ENCODE measurements at places on chromosomes 1 and 21. TPM values are rescaled to one million over a fixed set of nuclear protein-coding genes. Genes with fewer than 3 reads are reported as not detected.
A peak's percentile ranks its signal among the peaks of the same experiment; 100 is the strongest.

Gene FHAD1
- not detected for total RNA-seq

Gene STMN1
- total RNA-seq = 800 TPM

Gene GABRD
- not detected for total RNA-seq

Gene CCDC27
- not detected for total RNA-seq

Gene DDR2
- total RNA-seq = 0.02 TPM

Gene CASQ1
- total RNA-seq = not detected

Gene MOV10
- 126 TPM for total RNA-seq

Gene LRRC53
- total RNA-seq = not detected

Gene HES3
- not detected for total RNA-seq

Gene HAO2
- total RNA-seq = not detected

Gene ADAMTSL4
- total RNA-seq = 0.06 TPM

Gene NTNG1
- not detected for total RNA-seq

Gene NPL
- total RNA-seq = 3.1 TPM

- DNase-seq = peak; percentile 28
- H3K4me3 ChIP-seq = no peak overlapping the region
- peaks cover 34% of the 10 kb centered on the region for H3K27me3 ChIP-seq
- H3K36me3 ChIP-seq = no peaks in the 10 kb centered on the region
Observed at GRCh38 chr1:52127181-52128180, 14.4 kb upstream of the ZFYVE9 start.

GRCh38 chr1:204301171-204301957 is 58.4 kb downstream of the PLEKHA6 start:
- peaks cover 25% of the 10 kb centered on the region for H3K27me3 ChIP-seq
- no peak for DNase-seq
- H3K4me1 ChIP-seq = peaks cover 5% of the 10 kb centered on the region

GRCh38 chr1:29516063-29516820 is 279.9 kb downstream of the PTPRU start:
- H3K4me1 ChIP-seq = no peaks in the 10 kb centered on the region
- no peaks in the 10 kb centered on the region for H3K36me3 ChIP-seq
- H3K27ac ChIP-seq = no peak overlapping the region
- H3K27me3 ChIP-seq = peaks cover 6% of the 10 kb centered on the region
- H3K4me3 ChIP-seq = no peak overlapping the region
- no peak for DNase-seq

- peak overlapping the region; percentile 99 for H3K4me3 ChIP-seq
- no peak for DNase-seq
- no peaks in the 10 kb centered on the region for H3K27me3 ChIP-seq
- H3K27ac ChIP-seq = peak overlapping the region; percentile 100
- H3K36me3 ChIP-seq = peaks cover 27% of the 10 kb centered on the region
Observed at GRCh38 chr1:114758256-114758832, 560 bp upstream of the CSDE1 start.

- DNase-seq = no peak
- no peak overlapping the region for H3K27ac ChIP-seq
- peaks cover 23% of the 10 kb centered on the region for H3K4me1 ChIP-seq
Observed at GRCh38 chr1:169052727-169053126, 53.8 kb upstream of the ATP1B1 start.

- H3K27me3 ChIP-seq = no peaks in the 10 kb centered on the region
- no peak overlapping the region for H3K27ac ChIP-seq
- no peaks in the 10 kb centered on the region for H3K4me1 ChIP-seq
- no peak for DNase-seq
Observed at GRCh38 chr1:189530162-189530561, 947.5 kb downstream of the BRINP3 start.

GRCh38 chr1:103145449-103145848 is 37.1 kb upstream of the COL11A1 start:
- H3K4me3 ChIP-seq = no peak overlapping the region
- no peaks in the 10 kb centered on the region for H3K36me3 ChIP-seq
- no peak overlapping the region for H3K27ac ChIP-seq
- no peaks in the 10 kb centered on the region for H3K27me3 ChIP-seq

- DNase-seq = no peak
- H3K4me3 ChIP-seq = no peak overlapping the region
- H3K36me3 ChIP-seq = peaks cover 17% of the 10 kb centered on the region
- H3K4me1 ChIP-seq = peaks cover 67% of the 10 kb centered on the region
- no peak overlapping the region for H3K27ac ChIP-seq
Observed at GRCh38 chr1:202954057-202954745, 3.9 kb downstream of the ADIPOR1 start.

DNA sequence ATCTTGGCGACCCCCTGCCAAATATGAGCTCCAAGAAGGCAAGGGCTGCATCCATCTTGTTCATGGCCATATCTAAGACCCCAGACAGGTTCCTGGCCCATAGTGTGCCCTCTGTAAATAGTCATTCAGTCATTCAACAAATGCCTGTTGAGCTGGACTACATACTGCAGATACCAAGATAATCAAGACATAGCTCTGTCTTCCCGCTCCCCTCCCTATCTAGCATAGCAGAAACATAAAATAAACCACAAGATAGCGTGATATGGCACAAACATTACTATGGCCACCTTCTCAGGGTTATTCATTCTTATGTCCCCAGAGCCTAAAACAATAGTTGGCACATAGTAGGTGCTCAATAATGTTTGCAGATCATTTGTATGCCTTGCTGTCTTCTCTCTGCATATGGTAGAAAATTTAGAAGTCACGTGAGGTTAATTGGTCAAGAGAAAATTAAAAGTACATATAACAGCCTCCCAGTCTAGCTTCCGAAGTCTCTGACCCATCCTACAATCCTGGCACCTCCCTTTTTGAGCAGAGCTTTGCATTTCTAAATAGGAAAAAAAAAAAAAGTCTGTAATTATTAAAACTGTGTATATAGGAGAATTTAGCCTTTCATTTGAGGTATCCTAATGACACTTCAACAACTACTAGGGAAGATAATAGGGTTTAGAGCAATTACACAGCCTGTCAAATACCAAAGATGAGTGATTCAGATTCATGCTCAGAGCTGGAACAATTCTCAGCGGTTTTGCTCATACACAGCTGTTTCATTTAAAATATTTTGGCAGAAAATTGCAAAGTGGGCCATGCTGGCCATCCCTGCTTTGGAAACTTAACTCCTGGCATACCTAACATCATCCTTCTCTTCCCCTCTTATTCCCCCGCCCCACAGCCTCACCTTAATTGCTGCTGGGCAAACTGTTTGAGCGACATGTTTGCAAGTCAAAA is 219.0 kb downstream of the KAZN start:
- peaks cover 2% of the 10 kb centered on the region for H3K27me3 ChIP-seq
- no peak for DNase-seq
- no peak overlapping the region for H3K4me3 ChIP-seq
- H3K27ac ChIP-seq = no peak overlapping the region

- H3K27me3 ChIP-seq = no peaks in the 10 kb centered on the region
- no peaks in the 10 kb centered on the region for H3K36me3 ChIP-seq
Observed at GRCh38 chr1:59457786-59458185, 160.9 kb downstream of the FGGY start.

GRCh38 chr1:218281285-218281684 is 3.8 kb upstream of the RRP15 start:
- H3K27ac ChIP-seq = no peak overlapping the region
- peaks cover 17% of the 10 kb centered on the region for H3K4me1 ChIP-seq
- no peak for DNase-seq
- no peak overlapping the region for H3K4me3 ChIP-seq
- H3K36me3 ChIP-seq = no peaks in the 10 kb centered on the region

DNA sequence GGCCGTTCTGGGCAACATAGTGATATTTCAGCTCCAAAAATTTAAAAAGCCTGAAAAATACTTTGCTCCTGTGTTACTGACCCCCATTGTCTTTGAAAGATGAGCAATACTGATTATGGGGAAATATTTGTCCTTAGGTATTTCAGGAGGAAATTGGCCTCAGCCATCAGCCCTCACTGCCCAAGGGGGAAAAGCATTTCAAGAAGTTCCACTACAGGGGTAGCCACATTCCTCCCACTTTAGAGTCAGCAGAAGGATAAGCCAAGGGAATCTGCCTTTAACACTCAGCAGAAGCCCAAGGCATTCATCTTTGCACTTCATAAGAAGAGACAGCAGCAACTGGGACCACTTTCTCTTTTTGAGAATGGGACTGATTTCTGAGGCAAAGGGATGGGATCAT is 40.5 kb upstream of the ZNF326 start:
- peaks cover 58% of the 10 kb centered on the region for H3K4me1 ChIP-seq
- no peak overlapping the region for H3K4me3 ChIP-seq
- no peak for DNase-seq
- no peaks in the 10 kb centered on the region for H3K27me3 ChIP-seq
- H3K27ac ChIP-seq = no peak overlapping the region
- peaks cover 7% of the 10 kb centered on the region for H3K36me3 ChIP-seq

DNA sequence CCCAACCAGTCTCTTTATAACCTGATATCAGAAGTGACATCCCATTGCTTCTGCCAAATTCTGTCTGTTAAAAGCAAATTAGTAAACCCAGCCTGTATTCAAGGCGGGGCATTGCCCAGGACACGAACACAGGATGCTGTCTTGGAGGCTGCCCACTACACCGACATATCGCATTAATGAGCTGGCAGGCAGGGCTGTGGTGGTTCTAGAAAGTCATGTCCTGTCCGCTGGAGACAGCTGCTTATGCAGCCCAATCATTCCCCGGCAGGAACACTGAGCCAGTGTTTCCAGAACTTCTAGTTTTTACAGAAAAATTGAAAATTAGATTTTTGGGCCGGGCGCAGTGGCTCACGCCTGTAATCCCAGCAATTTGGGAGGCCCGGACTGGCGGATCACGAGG is 19.3 kb downstream of the C1orf167 start:
- H3K27me3 ChIP-seq = no peaks in the 10 kb centered on the region
- no peak overlapping the region for H3K4me3 ChIP-seq
- H3K4me1 ChIP-seq = peaks cover 2% of the 10 kb centered on the region
- no peaks in the 10 kb centered on the region for H3K36me3 ChIP-seq
- H3K27ac ChIP-seq = no peak overlapping the region
- DNase-seq = no peak

GRCh38 chr1:225871359-225872074 is 10.7 kb downstream of the TMEM63A start:
- no peak overlapping the region for H3K4me3 ChIP-seq
- no peaks in the 10 kb centered on the region for H3K27me3 ChIP-seq
- DNase-seq = no peak
- no peak overlapping the region for H3K27ac ChIP-seq

DNA sequence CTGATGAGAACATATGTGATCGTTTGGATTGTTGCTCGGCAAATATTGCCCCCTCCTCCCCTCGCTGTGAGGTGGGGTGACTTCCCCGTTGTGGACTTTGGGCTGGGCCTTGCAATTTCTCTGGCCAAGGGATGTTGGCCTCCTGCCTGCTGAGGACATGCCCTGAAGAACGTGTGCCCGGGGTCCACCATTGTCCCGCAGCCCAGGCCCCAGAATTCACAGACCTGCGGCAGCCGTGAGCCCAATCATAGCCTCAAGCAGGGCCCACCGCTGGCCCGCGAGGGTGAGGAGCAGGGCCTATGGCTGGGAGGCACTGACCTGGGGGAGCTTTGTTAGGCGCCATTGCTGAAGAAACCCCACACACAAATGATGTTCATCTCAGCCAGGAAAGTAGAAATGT is 58.3 kb upstream of the ACTRT2 start:
- H3K4me3 ChIP-seq = no peak overlapping the region
- H3K27me3 ChIP-seq = no peaks in the 10 kb centered on the region
- DNase-seq = no peak
- H3K36me3 ChIP-seq = no peaks in the 10 kb centered on the region

- no peak overlapping the region for H3K4me3 ChIP-seq
- no peaks in the 10 kb centered on the region for H3K36me3 ChIP-seq
- no peak for DNase-seq
- H3K4me1 ChIP-seq = peaks cover 3% of the 10 kb centered on the region
- no peak overlapping the region for H3K27ac ChIP-seq
Observed at GRCh38 chr1:231318568-231318967, 19.1 kb downstream of the EXOC8 start.

GRCh38 chr21:34557261-34557660 is 45.3 kb upstream of the KCNE1 start:
- H3K36me3 ChIP-seq = no peaks in the 10 kb centered on the region
- no peaks in the 10 kb centered on the region for H3K27me3 ChIP-seq
- H3K4me1 ChIP-seq = no peaks in the 10 kb centered on the region
- no peak for DNase-seq
- H3K4me3 ChIP-seq = no peak overlapping the region

GRCh38 chr1:67618285-67619018 is 66.5 kb upstream of the GADD45A start:
- H3K36me3 ChIP-seq = no peaks in the 10 kb centered on the region
- H3K27me3 ChIP-seq = peaks cover 7% of the 10 kb centered on the region

- peaks cover 3% of the 10 kb centered on the region for H3K36me3 ChIP-seq
- peak; percentile 27 for DNase-seq
- H3K27ac ChIP-seq = no peak overlapping the region
- peaks cover 38% of the 10 kb centered on the region for H3K27me3 ChIP-seq
- no peak overlapping the region for H3K4me3 ChIP-seq
Observed at GRCh38 chr1:7942214-7942921, 1.7 kb upstream of the TNFRSF9 start.

DNA sequence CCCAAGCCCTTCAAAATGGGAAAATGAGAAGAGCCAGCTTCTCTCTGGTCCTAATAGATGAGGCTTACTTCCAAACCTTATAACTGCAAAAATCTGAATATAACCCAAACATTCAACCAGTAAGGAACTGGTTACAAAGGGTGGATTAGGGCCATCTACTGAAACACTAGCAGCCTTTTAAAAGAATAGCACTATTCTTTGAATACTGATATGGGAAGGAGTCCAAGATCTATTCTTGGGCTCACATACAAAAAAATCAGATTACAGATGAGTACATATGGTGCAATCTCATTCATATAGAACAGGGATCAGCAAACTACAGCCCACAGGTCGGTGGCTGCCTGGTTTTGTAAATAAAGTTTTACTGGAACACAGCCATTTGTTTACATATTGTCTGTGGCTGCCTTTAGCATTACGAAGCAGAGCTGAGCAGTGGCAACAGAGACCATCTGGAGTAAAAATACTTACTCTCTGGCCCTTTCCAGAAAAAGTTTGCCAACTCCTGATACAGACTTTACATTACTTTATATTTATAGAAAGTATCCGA is 167.7 kb downstream of the ZSCAN20 start:
- no peak for DNase-seq
- H3K27ac ChIP-seq = no peak overlapping the region
- peaks cover 5% of the 10 kb centered on the region for H3K27me3 ChIP-seq
- no peaks in the 10 kb centered on the region for H3K36me3 ChIP-seq
- H3K4me1 ChIP-seq = no peaks in the 10 kb centered on the region

GRCh38 chr1:240991230-240991629 is 365.8 kb downstream of the RGS7 start:
- H3K4me3 ChIP-seq = no peak overlapping the region
- DNase-seq = no peak
- H3K36me3 ChIP-seq = no peaks in the 10 kb centered on the region
- H3K27ac ChIP-seq = no peak overlapping the region
- no peaks in the 10 kb centered on the region for H3K4me1 ChIP-seq

DNA sequence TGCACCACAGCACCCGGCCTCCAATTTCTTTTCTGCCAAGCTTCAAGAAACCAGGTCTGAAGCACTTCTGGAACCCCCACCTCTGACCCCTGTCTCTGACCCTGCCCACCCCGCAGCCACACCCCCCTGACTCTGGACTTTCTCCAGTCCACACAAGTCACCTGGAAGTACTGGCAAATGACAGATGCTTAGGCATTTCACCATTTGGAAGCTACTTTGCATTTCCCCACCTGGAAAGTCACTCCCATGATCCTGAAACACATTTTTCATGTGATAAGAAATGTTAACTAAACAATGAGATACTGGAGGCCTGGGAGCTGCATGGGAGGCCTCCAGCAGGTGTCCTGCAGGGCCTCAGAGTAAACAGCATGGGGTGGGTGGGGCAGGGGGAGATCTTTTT is 45.7 kb downstream of the NTPCR start:
- no peak for DNase-seq
- H3K4me1 ChIP-seq = no peaks in the 10 kb centered on the region
- no peak overlapping the region for H3K27ac ChIP-seq
- H3K27me3 ChIP-seq = no peaks in the 10 kb centered on the region
- peaks cover 75% of the 10 kb centered on the region for H3K36me3 ChIP-seq

GRCh38 chr1:107105914-107106313 is 34.9 kb upstream of the NTNG1 start:
- DNase-seq = no peak
- H3K36me3 ChIP-seq = no peaks in the 10 kb centered on the region
- H3K27me3 ChIP-seq = peaks cover 2% of the 10 kb centered on the region
- H3K27ac ChIP-seq = no peak overlapping the region
